ENCODE measurements at places on chromosomes 2 and 18.

DNA sequence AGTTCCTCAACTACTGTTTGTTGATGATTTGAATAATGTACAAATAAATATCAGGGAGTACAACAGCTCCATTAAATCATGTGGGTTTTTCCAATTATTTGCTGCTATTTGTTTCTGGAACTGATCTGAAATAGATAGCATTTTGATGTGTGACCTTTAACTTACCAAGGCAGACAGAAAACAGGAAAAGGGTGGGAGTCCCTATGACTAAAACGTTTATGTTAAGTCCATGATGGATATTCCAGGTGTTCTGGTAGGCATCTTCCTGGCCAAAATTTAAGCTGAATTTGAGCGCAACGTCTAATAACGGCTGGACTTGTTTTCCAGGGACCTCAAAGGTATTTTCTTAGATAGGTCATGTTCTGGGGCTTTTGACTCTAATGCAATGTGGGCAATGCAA lies 41.6 kb downstream of the WIPF1 start:
- no peak for DNase-seq

DNA sequence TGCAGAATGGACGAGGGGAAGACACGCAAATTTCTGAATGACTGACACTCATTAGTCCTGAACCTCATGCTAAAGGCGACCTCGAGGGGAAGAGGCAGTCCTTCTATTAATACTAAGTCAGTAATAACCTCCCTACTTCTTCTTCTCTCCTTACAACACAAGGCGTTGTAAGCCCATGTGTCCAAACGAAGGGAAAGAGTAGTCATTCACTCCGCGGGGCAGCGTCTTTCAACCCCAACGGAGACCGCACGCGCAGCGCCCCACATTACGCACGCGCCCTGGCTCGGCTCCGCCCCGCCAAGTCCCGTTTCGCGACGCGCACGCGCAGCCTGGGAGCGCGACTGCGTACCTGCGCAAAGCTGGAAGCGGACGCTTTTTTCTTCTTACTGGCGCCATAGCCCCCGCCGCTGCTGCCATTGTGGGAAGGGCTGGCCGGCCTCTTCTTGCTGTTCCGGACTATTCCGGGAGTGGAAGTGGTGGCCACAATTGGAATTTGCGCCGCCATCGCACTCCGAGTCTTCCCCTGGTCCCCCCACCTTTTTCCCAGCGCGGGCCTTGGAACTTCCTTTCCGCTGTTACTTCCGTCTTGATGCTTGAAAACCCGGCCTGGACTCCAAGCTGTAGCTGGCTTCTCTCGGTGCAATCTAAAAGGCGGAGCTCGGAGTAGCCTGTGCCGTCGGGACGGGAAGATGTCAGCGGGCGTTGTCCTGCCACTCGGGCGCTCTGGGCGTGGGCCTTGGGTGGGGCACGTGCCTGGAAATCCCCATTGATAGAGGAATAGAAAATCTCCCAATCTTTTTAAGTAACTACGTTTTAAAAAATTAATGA lies at the start of gene INO80C:
TSS of gene INO80C (minus strand) at position 591 of the 828 bp plus-strand sequence. CDS start at position 505, 86 bp downstream.
- DNase-seq: peak; percentile 84

DNA sequence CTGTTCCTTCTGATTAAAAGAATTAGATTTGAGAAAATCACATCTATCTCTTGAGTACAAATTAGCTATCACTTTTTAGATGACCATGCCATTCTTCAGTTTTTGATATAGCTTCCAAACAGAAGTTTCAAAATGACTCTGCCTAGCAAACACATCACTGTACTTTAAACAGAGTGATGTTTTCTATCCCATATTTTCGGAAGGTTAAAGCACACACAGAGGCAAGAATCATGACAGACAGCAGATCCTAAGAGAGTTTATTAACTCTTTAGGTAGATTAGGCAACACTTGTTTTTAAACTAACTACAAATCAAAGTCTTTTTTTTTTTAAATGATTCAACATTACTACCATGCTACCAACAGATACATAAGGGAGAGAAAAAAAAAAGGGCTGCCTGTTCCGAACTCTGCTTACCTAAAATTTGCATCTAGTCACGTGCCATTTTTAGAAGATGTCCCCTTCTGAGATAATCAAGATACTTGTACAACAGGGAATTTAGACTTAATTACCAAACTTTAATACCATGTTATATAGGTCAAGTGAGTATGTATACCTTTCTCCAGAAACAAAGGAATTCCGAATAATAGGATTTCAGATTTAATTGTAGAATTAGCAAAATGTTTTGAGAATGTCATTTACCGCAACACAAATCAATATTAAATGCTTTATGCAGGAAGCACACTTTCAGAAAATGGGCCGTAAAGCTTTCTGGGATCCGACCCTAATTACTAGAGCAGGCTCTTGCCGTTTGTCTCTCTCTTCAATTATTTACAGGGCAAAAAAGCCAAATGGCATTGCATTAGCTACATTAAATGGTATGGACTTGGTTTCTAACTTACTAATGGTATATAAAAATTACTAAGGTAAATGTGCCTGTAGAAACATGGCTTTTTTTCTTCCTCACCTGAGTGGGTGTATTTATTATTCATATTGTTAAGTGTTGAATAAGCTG lies 2.6 kb downstream of the RBMS1 start:
- no peak for DNase-seq

DNA sequence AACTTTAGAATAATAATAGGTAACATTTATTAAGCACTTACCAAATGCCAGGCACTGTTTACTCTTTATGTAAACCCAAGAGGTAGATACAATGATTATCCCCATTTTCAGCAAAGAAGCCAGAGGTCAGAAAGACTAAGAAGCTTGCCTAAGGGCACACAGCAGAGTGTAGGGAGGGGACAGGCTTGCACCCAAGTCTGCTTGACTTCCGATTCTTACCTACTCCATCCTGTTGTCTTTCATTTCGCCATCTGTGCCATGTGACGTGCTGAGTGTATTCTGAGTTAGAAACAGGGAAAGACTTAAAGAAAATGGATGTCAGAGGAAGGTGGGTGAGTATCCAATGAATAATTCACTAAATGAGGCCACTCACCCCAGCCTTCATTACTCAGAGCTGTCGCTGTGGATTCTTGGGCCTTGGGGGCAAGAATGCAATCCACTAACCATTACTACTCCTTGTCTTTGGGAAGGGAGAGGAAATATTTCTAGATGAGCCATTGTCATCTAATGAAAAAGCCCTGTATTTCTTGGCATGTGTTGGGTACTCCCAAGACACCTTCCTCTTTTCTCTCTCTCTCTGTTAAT lies 76.4 kb upstream of the BCL11A start:
- DNase-seq: no peak

DNA sequence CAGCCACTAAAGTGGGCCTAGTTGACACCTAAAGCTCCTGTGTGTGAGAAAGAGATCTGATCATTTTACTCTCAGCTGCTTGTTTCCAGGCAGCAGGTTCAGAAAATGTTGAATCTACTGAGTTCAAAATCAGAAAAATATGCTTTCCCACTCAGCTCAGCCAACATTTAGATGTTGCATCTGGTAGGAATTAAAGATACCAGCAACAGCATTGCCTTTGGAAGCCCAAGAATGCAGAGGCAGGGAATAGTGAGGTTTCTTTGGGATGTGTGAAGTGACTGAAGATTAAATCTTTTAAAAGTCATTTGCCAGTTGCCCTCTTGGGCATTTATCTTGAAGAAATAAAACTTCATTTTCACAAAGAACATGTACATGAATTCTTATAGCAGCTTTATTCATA lies 33.9 kb upstream of the DOCK10 start:
- no peak for DNase-seq

Data from GM12892 (cell line).